Kidney tubule cell (primary cell): ENCODE measurements at places on chromosomes 4 and X.
A peak's percentile ranks its signal among the peaks of the same experiment; 100 is the strongest.

DNA sequence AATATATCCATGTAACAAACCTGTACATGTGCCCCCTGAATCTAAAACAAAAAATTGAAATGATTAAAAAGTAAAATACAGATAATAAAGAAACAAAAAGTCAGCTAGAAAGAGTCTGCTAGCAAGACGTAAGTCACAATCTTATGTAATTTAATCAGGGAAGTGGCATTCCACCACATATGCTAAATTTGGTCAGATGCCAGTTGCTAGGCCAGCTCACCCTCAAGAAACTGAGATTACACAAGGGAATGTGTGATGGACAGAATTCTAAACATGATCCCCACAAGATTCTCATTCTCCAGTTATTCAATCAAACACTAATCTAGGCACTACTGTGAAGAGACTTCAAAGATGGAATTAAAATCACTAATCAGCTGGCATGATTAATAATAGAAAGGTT is 689.3 kb downstream of the CENPC start:
- no peak for DNase-seq

DNA sequence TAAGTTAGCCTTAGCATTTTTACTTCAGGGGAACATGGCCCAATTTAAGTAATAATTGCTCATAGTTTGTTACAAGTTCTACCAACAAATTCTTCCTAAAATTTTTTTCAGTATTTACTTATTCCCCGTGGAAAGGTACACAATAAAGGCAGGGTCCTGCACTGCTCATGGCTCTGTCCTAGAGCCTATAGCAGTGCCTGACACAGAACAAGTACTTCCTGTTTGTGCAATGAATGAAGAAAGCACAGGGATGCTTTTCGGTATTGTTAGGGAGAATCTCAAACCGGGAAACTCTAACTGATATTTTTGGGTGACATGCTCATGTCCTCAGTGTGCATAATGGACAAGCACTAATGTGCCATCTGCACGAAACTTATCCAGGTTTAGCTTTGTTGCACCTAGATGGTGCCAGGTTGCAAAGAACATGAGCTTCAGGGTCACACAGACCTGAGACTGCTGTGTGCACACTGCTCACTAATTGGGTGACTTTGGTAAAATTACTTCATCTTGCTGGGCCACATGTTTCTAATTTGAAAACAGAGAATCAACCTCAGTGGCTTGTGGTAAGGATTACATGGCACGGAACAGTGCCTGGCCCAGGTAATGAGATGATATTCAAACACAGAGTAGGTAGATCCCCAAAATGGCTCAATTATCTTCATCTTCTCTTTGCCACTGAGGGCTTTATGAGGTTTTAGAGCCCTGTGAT is 175.8 kb upstream of the NPY2R start:
- no peak for DNase-seq

GRCh38 chrX:130378024-130378669 is 7.3 kb downstream of the GPR119 start:
- DNase-seq = no peak

- no peak for DNase-seq
Observed at GRCh38 chrX:53357799-53358530, 64.5 kb downstream of the SMC1A start.

GRCh38 chr4:155040031-155040430 is 168.4 kb upstream of the NPY2R start:
- DNase-seq = no peak

DNA sequence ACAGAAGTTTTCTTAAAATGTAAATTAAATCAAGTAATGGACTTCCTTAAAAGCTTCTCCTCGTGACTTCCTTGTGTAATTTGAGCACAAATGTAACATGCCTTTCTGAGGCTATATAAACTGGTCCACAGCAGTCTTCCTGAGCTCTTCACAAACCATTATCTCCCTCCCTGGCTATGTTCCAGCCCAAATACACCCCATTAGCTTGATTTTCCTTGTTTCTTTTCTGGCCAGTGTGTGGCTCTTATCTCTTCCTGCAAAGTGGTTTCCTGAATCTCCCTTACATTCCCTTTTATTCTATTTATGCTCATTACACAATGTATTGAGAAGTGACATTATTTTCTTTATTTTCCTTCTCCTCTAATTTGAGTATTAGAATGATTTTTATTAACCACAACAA is 1085.3 kb upstream of the PCDH10 start:
- no peak for DNase-seq

GRCh38 chr4:119655111-119655837 is 26.7 kb upstream of the PDE5A start:
- no peak for DNase-seq

DNA sequence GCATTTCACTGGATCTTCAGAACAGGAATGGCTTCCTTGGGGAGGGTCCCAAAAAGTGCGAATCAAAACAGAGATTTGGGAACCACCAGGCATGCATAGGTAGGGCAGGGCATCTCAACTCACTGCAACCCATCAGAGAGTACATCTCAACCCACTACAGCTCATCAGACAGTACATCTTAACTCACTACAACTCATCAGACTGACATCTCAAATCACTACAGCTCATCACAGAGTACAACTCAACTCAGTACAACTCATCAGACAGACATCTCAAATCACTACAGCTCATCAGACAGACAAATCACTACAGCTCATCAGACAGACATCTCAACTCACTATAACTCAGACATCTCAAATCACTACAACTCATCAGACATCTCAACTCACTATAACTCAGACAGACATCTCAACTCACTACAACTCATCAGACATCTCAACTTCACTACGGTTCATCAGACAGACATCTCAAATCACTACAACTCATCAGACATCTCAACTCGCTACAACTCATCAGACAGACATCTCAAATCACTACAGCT is 47.5 kb upstream of the CLDN34 start:
- DNase-seq = peak; percentile 45

- DNase-seq = peak; percentile 50
Observed at GRCh38 chr4:38060829-38061431, 100.7 kb downstream of the PTTG2 start.

GRCh38 chr4:152168987-152169616 is 366.8 kb downstream of the FBXW7 start:
- no peak for DNase-seq

- no peak for DNase-seq
Observed at GRCh38 chrX:39677978-39678791, 419.6 kb downstream of the BCOR start.

- DNase-seq = no peak
Observed at GRCh38 chr4:620851-621261, 4.5 kb upstream of the PDE6B start.

DNA sequence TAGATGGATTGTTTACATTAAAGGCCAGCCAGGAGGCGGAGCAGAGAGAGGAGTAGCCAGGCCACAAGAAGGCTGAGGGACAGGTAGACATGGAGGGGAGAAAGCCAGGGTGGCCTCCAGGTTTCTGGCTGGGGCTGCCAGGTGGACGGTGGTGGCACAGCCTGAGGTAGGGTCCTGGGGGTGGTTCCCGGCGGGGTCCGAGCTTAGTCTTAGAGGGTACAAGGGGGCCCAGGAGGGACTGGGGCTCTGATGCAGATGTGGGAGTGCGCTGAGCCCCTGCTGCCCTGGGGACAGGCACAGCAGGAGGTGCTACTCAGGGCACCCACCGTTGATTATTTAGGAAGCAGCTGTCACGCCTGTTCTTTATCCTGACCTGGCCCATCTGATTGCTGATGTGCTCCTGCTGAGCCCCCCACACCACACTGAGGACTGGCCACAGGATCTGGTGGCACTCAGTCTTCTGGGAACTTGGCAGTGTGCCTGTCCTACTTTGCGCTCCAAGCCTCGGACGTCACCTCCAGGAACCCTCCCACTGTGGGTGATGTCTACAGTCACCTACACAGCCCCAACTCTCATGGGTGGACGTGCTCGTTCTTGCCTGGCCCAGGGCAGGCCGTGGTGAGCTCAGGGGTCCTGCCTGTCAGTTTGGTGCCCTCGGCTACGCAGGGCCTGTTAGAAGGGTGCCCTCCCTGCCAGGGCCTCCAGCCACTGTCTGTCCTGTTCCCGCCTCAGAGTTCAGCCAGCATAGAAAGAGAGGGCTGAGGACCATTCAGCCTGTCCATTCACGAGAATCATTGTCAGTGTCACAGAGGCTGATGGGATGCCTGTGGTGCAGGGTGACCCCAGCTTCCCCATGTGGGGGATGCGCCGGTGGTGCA is 12.0 kb downstream of the WFS1 start:
- DNase-seq = no peak

DNA sequence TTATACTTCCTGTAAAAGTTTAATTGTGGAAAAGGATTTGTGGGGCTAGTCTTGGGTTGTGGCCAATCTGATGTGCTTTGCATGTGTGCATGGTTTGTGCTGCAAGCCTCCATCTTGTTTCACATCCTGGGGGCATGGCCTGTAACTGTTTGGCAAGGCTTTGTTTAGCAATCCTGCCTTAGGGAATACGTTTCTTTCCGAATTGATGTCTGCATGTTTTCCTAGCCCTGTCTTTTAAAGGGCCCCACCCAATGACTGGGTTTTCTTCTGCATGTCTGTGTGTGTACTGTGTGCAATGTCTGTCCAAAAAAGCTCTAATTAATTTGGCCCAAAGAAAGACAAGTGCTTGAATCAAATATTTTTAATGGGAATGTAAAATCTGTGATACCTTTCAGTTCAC is 74.6 kb upstream of the MID1IP1 start:
- no peak for DNase-seq

- DNase-seq = no peak
Observed at GRCh38 chr4:100968046-100968445, 379.3 kb downstream of the PPP3CA start.

DNA sequence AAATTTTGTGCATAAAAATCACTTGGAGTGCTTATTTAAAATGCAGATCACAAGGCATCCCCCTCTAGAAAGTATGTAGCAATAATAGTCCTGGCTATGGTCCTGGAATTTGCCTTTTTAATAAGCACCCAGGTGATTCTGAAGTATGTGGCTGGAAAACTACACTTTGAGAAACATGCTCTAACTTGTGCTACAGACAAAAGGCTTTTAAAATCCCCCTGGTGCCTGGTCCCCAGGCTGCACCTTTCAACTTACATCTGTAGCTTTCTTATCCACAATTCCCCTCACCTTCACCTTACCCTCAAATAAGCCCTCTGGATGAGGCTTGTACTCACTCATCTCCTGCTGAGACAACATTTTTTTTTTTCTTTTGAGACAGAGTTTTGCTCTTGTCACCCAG is 21.1 kb downstream of the ART3 start:
- no peak for DNase-seq

GRCh38 chr4:126458993-126459392 is 1144.2 kb downstream of the FAT4 start:
- no peak for DNase-seq

DNA sequence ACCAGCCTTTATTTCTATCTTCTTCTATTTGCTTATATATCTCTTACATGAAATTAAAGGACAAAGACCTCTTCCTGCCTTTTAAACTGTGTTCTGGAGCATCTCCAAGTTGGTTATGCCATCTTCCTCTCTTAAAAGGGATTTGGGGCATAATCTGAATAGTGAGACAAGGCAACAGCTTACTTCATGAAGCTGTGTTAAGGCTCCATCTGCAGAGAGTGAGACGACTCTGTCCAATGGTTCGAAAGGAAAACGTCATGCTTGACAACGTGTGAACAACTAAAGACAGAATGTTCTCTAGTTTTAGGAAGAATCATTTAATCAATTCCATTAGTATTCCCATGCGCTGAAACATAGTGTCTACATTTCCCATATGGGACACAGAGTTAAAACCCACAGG is 59.4 kb downstream of the GPM6A start:
- DNase-seq = no peak

DNA sequence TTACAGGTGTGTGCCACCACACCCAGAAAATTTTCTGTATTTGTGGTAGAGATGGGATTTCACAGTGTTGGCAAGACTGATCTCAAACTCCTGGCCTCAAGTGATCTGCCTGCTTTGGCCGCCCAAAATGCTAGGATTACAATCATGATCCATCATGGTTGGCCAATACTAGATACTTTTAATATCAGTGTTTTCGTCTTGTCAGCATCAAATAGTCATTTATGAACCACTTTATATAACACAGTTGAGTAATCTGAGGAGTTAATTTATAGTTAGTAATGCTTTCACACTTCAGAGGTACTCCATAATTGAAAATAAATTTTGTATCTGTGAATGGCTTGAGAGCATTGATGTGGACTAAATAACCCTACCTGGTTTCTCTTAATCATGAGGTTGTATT is 178.6 kb downstream of the TRAM1L1 start:
- DNase-seq = no peak

DNA sequence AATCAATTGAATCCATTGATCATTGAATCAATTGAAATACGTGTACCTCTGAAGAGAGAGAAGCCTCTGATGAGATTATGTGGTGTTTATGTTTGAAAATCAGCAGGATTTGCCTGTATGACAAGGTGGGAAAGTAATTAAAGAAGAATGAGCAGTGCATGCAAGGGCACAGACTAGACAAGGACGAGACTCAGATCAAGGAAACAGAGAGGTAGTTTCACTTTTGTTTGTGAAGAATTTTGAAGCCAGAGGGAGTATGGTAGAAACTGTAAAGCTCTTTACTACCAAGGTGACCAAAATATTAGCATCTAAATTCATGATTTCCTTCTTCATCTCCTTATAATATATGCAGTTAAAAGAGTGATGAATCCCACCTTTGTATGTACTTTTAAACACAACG is 1830.0 kb upstream of the IGFBP7 start:
- no peak for DNase-seq

DNA sequence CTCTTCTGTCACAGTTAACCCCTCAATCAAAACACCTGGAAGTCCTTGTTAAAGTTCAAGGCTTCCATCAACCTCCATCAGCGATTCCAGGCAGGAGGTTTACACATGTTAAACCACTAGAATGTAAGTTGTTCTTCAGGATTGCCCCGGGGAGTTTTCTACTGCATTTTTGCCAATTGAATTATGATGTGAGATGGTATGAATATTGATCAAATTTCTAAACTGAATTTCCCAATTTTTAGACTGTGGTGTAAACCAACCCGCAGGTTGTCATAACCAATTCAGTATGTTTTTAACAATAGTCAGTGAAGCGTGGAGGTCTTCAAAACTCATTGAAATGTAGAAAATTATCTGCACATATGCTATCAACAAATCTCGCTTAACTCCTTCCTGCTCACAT is 21.2 kb upstream of the TENM3 start:
- no peak for DNase-seq

GRCh38 chrX:23046443-23046842 is 46.7 kb downstream of the DDX53 start:
- DNase-seq = no peak

DNA sequence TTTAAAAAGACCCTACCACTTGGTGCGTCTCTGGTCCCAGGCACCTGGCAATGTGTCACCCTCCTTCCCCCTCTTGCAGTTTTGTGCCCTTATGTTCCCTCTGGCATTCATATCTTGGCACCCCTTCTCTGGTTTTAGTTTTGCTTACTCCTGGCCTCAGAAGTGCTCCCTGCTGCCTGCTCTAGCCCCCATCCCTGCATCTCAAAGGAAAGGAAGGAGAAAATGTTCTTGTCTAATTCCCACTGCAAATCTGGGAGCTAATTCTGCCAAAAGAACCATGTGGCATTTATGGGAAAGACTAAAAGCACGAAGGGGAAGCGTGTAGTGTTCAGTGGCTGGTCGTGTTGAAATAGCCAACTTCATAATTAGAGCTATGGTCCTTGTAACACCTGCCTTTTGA is 340.1 kb upstream of the RPS6KA3 start:
- no peak for DNase-seq
